Stimulated activated CD4-positive, alpha-beta T cell treated with anti-CD3 and anti-CD28 coated beads, Interleukin-1b, Interleukin-23, amount 100 ng/mL, for 1 hour (primary cell): ENCODE measurements at places on chromosomes 13 and 19.

GRCh38 chr13:29737061-29737460 is 113.4 kb downstream of the UBL3 start:
- no peak for DNase-seq

GRCh38 chr19:33409906-33410685 is 36.6 kb downstream of the CEBPG start:
- DNase-seq, result no peak

- DNase-seq, result no peak
Observed at GRCh38 chr19:39481229-39481545, 549 bp downstream of the TIMM50 start.

GRCh38 chr13:109630271-109630670 is 156.1 kb downstream of the IRS2 start:
- no peak for DNase-seq

- no peak for DNase-seq
Observed at GRCh38 chr13:99892196-99892613, 79.4 kb downstream of the ZIC5 start.

DNA sequence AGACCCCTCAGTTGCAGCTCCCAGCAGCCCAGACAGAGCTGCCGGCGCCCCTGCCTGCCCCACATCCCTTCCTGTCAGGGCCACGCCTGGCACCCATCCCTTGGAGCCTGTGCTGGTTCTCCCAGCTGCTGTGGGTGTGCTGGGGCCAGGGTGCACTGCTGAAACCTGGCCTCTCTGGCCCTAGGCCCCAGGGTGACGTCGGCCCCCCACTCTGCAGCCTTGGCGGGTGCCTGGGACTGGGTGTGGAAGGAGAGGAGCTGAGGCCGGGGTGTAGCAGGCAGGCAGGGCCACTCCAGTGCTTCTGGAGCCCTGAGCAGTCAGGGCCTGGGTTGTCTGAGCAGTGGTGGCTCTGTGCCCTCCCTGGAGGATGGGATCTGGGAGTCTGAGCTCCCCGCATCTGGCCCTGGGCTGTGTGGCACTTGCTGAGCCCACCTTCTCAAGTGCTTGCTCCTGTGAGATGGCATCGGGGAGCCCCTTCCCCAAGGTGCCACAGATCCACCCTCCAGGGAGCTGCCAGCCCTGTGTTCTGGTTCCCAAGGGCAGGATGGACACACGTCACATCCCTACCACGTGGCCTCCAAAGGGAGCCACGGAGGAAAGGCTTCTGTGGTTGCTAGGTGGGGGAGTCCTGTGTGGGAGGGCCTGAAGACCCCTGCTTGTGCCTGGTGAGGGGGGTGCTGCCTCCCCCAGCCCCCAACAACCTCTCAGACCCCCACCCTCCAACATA is 5.2 kb downstream of the PLEKHJ1 start:
- DNase-seq, result no peak

- no peak for DNase-seq
Observed at GRCh38 chr19:46515290-46515609, 19.6 kb upstream of the PNMA8B start.

DNA sequence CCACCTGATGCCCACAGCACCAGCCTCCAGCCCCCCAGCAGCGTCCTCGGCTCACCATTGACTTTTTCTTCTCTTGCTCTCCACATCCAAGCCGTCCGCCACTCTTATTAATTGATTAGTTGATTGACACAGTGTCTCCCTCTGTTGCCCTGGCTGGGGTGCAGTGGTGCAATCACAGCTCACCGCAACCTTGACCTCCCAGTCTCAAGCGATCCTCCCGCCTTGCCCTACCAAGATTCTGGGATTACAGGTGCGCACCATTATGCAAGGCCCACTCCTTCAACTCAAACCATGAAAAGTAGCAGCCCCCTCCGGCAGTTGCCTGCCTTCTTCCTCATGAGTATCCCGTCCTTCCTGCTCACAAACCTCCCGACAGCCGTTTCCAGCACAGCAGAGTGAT is 921 bp upstream of the TEX29 start:
- no peak for DNase-seq

DNA sequence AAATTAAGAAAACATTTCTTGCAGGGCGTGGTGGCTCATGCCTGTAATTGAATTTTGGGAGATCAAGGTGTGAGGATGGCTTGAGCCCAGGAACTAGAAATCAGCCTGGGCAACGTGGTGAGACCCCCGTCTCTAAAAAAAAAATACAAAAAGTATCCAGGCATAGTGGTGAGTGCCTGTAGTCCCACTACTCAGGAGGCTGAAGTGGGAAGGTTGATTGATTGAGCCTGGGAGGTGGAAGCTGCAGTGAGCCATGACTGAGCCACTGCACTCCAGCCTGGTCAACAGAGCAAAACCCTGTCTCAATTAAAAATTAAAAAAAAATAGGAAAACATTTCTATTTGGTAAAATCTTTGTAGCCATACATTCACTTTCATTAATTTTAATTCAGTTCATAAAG is 526.5 kb downstream of the PCDH9 start:
- DNase-seq, result no peak

DNA sequence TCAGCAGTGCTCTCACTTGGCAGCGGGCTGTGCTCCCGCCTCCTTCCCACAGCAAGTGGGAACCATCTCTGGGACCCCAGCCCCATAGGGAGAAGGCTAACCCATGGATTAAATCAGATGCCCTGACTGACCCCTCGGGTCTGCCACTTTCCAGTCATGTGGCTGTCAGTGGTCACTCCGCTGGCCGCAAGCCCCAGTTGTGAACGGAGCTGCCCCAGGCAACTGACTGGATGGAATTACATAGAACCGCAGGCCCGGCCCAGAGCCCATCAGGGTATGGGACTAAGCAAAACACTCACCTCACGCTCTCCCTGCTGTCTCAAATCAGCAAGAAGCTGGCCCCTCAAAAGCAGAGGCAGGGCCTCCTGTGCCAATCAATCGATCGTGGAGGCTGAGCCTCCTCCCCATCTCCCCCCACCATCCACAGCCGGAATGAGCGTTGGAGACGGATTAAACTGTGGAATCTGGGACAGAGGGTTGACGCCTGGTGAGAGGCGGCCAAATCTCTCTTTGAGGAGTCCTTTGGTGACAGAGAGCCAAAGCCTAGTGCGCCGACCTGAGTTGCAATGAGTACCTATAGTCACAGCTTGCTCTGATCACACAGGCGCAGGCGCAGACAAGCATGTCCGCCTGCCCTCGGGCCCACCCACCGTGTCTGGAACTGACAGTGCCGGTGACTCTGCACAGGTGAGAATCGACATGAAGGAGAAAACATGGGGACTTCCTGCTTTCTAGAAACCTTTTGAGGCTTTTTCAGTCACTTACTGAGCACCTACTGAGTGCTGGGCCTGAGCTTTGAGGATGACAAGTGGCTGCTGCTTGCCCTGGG is 38.7 kb downstream of the PBX4 start:
- DNase-seq, result no peak
